NCI-H1092 treated with DMSO at 0.1 percent for 48 hours (cell line): ENCODE measurements at places on chromosomes 2 and 18.

GRCh38 chr2:230505162-230505561 lies 89.2 kb downstream of the SP100 start:
- no peak for DNase-seq

- DNase-seq, result no peak
Observed at GRCh38 chr2:140876015-140876414, 1254.8 kb downstream of the LRP1B start.

DNA sequence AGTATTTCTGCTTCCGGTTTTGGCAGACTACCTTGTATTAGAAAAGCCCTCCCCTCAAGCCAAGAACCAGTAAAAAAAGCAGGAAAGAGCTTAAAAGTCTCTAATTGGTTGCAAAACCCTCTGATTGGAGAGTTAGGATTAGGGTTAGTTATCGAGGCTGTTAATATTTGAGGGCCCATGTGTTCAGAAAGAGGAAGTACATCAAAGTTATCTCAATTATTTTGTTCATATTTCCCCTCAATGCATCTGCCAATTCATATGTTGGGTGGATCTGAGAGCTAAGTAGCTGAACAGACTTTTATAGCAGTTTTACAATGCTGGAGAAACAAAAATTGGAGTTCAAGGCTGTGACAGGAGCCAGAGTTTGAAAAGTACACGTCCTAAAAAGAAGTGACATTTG lies 43.1 kb upstream of the KLHL14 start:
- DNase-seq, result no peak

- DNase-seq, result no peak
Observed at GRCh38 chr2:19120181-19120580, 238.2 kb downstream of the OSR1 start.

GRCh38 chr2:238170386-238171071 lies 11.8 kb downstream of the ERFE start:
- no peak for DNase-seq

GRCh38 chr18:79428287-79428686 lies 32.6 kb downstream of the NFATC1 start:
- DNase-seq, result no peak

DNA sequence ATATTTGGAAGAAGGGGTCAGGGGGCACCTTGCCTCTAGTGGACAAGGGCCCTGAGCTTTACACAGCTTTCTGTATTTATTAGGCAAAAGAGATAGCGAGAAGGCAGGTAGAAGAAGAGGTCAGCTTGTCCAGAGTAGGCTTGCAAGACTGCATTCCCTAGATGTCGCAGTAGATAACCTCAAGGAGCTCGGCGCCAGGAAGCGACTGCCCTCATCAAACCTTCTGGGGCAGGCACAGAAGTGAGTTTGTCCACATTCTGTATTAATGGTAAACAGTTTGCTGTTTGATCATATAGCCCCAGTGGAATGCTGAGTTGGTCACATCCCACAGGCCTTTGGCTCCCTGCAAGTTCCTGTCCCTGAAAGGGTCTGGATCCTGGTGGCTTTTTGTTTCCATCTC lies 7.0 kb downstream of the CHCHD5 start:
- no peak for DNase-seq

GRCh38 chr2:120224735-120225548 lies 1.7 kb upstream of the TMEM185B start:
- DNase-seq, result no peak

- DNase-seq, result no peak
Observed at GRCh38 chr2:143379955-143380354, 250.7 kb downstream of the ARHGAP15 start.

- no peak for DNase-seq
Observed at GRCh38 chr2:104929663-104930062, 75.7 kb downstream of the POU3F3 start.

GRCh38 chr2:238104226-238104690 lies 4.1 kb downstream of the ESPNL start:
- DNase-seq, result no peak

- no peak for DNase-seq
Observed at GRCh38 chr2:33500177-33500576, 23.7 kb downstream of the RASGRP3 start.

DNA sequence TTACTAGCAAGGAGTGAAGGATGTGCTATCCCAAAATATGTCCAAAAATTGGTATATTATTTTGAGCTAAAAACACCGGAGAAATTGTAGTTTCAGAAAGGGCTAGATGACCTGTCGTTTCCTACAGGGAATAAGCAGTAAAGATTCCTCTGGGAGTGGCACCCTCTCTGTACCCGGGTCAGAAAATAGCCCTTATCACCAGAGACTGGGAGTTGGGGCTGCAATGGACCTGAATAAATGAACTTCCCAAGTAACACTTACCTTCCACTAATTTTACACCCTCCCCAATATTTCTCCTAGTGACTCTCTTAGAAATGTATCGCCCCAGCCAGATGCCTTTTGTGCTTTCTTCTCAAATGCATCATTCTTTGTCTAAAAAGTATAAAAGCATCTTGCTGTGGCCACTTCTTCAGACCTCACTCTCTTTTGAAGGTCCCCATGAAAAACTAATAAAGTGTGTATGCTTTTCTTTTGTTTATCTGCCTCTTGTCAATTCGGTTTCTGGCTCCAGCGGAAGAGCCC lies 734 bp upstream of the RMC1 start:
- peak; percentile 66 for DNase-seq

- peak; percentile 54 for DNase-seq
Observed at GRCh38 chr2:235314371-235314930, 179.4 kb upstream of the AGAP1 start.

DNA sequence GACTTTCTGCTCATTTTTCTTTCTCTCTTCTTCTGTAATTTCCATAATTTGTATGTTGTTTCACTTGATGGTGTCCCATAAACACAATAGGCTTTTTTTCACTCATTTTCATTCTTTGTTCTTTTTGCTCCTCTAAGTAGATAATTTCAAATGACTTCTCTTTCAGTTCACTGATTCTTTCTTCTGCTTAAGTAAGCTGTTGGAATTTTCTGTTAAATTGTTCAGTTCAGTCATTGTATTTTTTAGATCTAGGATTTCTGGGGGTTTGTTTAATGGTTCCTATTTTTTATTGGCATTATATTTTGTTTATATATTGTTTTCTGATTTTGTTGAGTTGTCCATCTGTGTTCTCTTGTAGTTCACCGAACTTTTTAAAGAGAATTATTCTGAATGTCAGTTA lies 19.5 kb downstream of the SP140L start:
- DNase-seq, result no peak
